Islet precursor cell (in vitro differentiated cells): ENCODE measurements at places on chromosomes 11 and 22.

DNA sequence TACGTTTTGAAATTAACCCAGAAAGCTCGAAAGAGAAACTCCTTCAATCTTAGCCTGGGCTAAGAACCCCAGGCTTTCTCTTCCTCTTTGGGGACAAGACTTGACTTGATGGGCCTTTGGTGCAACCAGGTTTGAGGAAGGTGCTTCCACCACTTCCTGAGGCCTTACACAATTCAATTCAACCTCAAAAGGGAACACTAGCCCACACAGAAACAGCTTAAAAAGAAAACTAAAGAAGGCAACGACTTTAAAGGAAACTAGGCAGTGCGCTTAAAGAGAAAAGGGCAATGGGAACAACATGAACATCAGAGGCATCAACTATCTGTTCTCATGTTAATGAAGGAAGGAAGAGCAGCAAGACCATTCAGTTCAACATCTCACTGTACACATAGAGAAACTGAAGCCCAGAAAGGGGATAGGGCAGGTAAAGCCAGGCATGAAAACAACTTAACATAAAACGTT, 24.8 kb downstream of the PAK1 start:
- DNase-seq: no peak

GRCh38 chr11:122074022-122074421, 42.0 kb downstream of the BLID start:
- no peak for DNase-seq

DNA sequence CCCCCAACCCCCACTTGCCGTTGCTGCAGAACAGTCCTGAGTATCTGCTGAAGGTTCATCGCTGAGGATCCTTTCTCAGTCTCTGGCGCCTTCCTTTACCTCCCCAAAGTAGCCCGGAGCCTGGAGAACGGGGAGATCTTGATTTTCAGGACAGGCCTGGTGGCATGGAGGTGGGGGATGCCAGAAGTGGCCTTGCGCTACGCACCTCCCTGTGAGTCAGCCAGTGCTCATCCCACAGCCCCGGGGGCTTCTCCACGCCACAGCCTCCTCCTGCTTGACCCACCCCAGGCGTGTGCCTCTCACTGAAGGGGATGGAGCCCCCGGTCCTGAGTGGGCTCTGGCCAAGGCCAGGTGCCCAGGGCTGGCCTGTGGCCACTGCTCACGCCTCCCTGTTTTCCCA, 339.6 kb downstream of the TBC1D22A start:
- peak; percentile 86 for DNase-seq

DNA sequence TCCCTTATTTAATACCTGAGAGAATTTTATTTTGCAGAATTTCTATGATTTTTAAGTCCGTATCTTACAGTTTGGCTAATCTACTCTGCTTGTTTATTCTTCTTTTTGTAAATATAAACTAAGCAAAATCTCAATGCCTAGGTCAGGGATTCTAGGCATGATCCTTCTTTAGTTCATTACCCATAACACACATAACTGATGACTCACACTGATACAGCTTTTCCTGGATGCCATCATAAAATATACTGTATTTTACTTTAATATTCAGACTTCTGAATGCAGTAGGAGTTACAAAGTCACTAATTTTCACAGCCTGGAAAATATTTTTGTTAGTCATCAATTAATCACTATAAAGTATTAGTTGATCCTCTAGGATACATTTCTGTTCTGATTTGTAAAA, 898.2 kb upstream of the RAG2 start:
- no peak for DNase-seq

- no peak for DNase-seq
Observed at GRCh38 chr11:3840004-3840869, 522 bp downstream of the RHOG start.

GRCh38 chr11:27467181-27467913, 5.2 kb downstream of the LGR4 start:
- DNase-seq: no peak

DNA sequence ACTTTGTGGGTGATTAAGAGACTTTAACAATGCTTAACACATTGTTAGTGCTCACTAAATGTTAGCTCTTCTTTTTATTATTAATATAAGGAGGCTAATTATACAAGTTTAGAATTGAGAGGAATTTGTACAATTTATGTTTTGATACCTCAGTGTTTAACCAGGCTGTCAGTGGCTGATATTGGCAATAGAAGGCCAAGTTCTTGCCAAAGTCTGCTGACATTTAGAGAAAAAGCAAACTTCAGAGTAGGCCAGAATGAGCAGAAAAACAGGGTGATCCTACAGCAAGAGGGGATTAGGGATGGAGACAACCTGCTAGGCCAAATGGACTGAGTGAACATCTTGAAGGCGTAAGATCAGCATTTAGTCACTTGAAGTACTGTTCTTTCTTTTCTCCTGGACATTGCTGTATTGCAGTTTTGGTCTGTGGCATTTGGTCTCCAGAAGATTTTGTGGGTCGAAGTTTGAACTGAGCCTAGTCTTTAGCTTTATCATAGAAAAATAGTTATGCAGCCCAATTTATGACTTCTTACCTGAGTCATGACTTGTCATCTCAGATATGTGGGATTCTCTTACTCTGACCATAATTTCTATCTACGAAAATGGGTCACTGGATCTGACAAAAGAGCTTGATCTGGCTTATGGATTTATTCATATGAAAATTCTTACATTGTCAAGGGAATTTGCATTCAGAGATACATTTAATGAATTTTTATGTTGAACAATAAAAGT, 9.0 kb downstream of the TRIM44 start:
- DNase-seq: no peak

GRCh38 chr11:12783765-12784164, 109.5 kb downstream of the TEAD1 start:
- no peak for DNase-seq

GRCh38 chr11:60994541-60995080, 23.1 kb downstream of the CD6 start:
- DNase-seq: no peak

GRCh38 chr22:36145881-36146280, 14.7 kb downstream of the APOL3 start:
- DNase-seq: no peak

DNA sequence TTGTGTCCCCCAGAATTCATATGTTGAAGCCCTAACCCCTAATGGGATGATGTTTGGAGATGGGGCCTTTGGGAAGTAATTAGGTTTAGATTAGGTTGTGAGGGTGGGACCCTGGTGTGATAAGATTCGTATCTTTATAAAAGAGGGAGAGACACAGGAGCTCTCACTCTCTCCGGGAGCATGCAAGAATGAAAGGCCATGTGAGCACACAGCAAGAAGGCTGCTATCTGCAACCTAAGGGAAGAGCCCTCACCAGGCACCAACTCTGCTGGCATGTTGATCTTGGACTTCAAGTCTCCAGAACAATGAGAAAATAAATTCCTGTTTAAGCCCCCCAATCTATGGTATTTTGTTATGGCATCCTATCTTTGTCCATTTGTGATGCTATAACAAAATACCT, 97.3 kb downstream of the ELP4 start:
- no peak for DNase-seq

- peak; percentile 97 for DNase-seq
Observed at GRCh38 chr11:394034-394857, at the start of gene PKP3. Gene PKP3 (plus strand): TSS chr11:394209. CDS start chr11:394293, 84 bp downstream.

DNA sequence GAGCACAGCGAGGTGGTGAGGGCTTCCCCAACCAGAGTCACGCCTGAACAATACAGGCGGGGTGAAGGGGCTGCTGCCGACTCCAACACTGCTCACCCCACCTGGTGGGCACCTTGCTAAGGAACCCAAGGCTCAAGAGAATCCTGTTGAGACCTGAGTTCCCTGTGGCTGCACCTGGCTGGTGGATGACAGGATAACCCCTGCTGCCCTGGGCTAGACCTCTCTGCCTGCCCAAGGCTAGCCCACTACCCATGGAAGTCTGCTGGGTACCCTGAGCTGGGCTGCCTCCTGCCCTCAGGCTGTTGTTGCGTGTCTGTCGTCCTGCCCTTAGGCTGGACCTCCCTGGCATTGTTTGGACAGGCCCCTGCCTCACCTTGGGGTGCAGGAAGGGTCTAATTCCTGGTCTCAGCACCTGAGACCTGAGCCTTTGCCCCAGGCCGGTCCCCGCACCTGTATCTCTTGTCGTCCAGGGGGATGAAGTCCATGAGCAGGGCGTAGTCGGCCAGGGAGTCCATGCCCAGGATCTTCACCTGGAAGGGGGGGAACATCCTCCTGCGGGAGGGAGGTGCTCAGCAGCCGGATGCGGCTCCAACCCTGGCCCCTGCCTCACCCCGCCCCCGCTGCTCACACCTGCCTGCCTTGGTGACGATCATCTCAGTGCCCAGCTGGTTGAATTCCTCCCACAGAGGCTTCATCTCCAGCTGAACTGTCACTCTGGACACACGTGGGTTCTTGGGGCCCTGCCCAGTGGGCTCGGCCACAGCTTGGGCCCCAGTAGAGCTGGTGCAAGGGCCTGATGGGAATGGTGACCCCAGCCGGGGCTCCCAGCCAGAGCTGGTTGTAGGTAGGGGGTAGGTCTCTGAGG, 4.9 kb upstream of the NUDT8 start:
- DNase-seq: peak; percentile 49

- DNase-seq: no peak
Observed at GRCh38 chr11:74007691-74008372, 1.1 kb downstream of the UCP3 start.

GRCh38 chr11:90241414-90241813, 18.6 kb upstream of the CHORDC1 start:
- DNase-seq: no peak

DNA sequence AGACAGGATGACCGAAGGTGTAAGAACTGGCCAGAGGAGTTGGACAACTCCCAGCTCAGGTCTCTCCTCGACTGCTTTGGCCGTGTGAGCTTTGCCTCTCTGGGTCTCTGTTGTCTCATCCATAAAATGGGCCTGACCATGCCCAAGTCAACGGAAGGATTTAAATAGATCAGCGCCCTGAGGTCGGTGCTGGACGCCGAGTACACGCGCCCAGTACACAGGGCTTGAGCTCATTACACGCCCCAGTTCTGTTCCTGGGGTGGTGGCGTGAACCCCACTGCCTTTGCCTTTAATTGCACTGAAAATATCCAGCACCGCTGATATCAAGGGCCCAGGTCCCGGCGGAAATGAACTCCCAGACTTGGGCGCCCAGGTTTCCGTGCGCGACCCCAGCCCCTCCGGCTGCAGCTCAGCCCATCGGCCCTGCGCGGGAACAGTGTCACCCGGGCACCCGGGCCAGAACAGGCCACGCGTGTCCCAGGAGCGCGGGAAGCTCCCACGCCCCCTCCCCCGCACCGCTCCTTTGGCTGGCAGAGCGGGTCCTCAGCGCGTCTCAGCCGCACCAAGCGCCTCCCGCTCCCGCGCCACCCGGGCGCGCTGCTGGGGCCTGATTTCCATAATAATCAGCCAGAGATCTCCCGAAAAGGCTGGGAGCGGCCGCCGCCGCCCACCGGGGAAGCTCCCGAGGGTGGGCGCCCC, 42.2 kb downstream of the CYTH4 start:
- DNase-seq: no peak

DNA sequence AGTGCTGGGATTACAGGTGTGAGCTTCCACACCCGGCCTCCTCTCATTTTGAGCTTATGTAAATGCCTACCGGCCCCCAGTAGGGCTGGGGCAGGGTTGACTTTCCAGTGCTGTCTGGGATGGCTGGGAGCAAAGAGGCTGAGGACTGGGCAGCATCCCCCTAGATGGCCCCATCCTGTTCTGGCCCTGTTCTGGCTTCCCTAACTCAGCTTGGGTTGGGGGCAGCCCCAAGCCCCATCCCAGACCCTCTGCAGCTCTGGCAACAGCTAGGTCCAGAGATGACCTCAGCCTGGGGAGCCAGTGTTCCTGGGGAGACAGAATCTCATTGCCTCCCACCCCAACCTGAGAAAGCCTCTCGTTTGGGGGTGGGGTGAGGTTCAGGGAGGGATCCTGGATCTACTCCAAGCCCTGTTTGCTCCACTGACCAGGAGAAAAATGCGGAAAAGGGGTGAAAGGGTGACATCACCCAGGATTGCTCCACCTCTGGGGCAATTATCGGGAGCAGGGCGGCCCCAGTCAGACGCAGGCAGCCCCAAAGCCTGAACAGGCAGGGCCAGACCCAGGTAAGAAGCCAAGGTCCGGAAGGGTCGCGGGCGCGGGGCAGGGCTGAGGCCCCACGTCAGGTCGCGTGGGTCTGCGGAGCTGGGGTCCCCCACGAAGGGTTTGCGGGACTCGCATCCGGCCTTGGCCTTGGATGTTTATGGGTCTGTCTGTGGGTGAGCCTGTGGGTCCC, at the start of gene PNPLA2:
Gene PNPLA2 (plus strand): TSS at position 519 of the 733 bp plus-strand sequence. CDS start 805 bp downstream, outside the sequence.
- DNase-seq: no peak

- no peak for DNase-seq
Observed at GRCh38 chr11:111668980-111669379, 66.7 kb downstream of the SIK2 start.

- no peak for DNase-seq
Observed at GRCh38 chr11:63993993-63994392, 7.8 kb downstream of the OTUB1 start.

- DNase-seq: no peak
Observed at GRCh38 chr11:116853461-116854073, 16.1 kb upstream of the APOA1 start.

DNA sequence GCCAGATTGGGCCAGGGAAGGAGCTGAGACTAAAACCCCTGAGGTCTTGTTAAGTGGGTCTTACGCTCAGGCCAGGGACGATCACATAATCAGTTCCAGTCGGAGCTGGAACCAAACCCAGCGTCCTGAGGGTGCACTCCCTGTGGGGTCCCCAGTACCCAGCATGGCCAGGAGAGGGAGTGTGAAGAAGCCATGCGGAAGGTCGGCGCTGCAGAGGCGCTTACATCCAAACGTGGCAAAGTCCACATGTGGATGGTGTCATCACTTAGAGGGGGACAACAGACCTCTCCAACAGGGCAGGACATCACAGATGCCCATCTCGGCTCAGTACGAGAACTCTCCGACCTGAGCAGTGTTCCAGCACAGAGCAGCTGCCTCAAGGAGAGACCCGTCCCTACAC, 8.3 kb downstream of the ATP5MGL start:
- no peak for DNase-seq

GRCh38 chr22:45262931-45263462, 21.8 kb upstream of the UPK3A start:
- no peak for DNase-seq

DNA sequence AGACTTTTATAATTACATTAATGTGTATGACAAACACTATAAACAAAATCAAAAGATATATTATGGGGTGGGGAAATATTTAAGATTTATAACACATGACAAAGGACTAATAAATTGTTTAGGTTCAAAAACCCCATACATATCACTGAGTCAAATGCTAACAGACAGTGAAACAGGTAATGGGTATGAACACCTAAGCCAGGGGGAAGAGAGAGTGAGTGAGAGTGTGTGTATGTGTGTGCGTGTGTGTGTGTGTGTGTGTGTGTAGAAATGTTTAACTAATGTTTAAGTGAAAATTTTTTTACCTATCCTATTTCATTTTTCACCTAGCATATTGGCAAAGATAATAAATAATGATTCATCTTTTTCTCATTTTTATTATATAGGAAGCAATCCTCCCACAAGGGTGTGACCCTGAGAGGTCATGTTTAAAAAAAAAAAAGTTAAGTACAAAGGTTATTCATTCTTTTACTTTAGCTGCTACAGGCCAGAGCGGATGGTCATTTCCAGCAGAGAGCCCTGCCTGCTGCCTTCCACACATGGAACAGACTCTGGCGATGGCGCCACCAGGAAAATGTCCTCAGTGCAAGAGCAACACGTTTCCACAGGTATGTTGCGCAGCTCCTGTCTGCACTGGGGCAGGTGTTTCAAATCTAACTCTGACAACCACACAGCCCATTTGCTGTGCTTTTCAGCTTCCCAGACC, 72.9 kb downstream of the PISD start:
- no peak for DNase-seq
